ENCODE measurements at places on chromosomes 11 and 22. TPM values are rescaled to one million over a fixed set of nuclear protein-coding genes. Genes with fewer than 3 reads are reported as not detected.

The IFT27 gene
- total RNA-seq: 12.9 TPM

- peak; percentile 77 for DNase-seq
Measured at GRCh38 chr11:61890529-61891330, 615 bp downstream of the FADS3 start.

GRCh38 chr22:46077669-46078099, 72.6 kb upstream of the PPARA start:
- peak; percentile 40 for DNase-seq

- DNase-seq: peak; percentile 78
Measured at GRCh38 chr11:35943713-35944502, at the start of gene LDLRAD3. TSS of gene LDLRAD3 (plus strand) at chr11:35944062. CDS start at chr11:35944099, 37 bp downstream.
